Stimulated activated CD8-positive, alpha-beta memory T cell treated with anti-CD3 and anti-CD28 coated beads, Interleukin-4, amount 100 ng/mL, for 4 hours (primary cell): ENCODE measurements at places on chromosomes 13 and 19.

GRCh38 chr13:43122791-43123190 is 99.4 kb downstream of the DNAJC15 start:
- DNase-seq, result no peak

- DNase-seq, result no peak
Measured at GRCh38 chr19:31678421-31678820, 329.2 kb upstream of the TSHZ3 start.

- no peak for DNase-seq
Measured at GRCh38 chr13:113508521-113509254, 18.2 kb upstream of the DCUN1D2 start.

DNA sequence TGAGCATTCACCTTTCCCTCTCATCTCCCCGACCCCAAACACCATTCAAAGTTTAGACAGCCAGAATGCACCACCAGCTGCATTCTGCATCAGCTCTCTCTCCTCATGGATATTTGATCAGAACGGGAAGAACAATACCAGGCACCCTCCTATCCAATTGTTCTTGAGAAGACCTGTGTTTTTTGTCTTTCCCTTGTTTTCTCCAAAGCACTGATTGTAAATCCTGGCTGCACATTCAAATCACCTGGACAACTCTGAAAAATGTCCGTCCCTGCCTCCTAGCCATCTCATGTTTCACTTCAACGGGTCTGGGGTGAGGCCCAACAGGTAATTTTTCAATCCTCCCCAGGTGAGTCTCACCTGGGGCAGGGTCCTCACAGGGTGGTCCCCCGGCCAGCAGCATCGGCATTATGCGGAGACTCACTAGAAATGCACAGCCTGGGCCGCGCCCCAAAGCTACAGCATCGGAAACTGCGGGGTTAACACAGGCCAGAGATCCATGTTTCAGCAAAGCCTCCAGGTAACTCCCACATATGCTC is 5.5 kb downstream of the IRS2 start:
- no peak for DNase-seq

- DNase-seq, result no peak
Measured at GRCh38 chr13:26680572-26680971, 80.0 kb downstream of the GPR12 start.

- DNase-seq, result no peak
Measured at GRCh38 chr13:90824032-90824431, 523.5 kb upstream of the MIR17HG start.

GRCh38 chr13:98878486-98879126 is 99.3 kb downstream of the DOCK9 start:
- no peak for DNase-seq
